ENCODE measurements at places on chromosomes 16 and 17. TPM values are rescaled to one million over a fixed set of nuclear protein-coding genes. Genes with fewer than 3 reads are reported as not detected.

BRICD5 gene
- 5.2 TPM for total RNA-seq

CCDC47 gene
- total RNA-seq: 86.4 TPM

DNA sequence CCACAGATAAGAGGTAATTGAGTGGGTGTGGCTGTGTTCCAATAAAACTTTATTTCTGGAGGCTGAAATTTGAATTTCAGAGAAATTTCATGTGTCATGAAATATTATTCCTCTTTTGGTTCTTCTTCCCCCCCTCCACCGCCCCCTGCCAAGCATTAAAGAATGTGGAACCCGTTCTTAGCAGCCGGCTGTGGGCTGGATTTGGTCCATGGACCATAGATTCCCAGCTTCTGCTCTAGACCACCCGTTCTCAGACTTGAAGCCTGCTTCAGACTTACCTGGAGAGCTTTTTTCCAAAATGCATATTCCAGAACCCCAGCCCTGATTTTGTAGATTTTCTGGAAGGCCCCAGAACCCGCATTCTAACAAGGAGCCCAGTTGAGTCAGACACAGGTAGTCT is 15.1 kb upstream of the LASP1NB start:
- peaks cover 44% of the 10 kb centered on the region for H3K36me3 ChIP-seq
- H3K27ac ChIP-seq: no peak overlapping the region
- no peak for DNase-seq
- no peak overlapping the region for H3K4me3 ChIP-seq
- H3K27me3 ChIP-seq: no peaks in the 10 kb centered on the region

DNA sequence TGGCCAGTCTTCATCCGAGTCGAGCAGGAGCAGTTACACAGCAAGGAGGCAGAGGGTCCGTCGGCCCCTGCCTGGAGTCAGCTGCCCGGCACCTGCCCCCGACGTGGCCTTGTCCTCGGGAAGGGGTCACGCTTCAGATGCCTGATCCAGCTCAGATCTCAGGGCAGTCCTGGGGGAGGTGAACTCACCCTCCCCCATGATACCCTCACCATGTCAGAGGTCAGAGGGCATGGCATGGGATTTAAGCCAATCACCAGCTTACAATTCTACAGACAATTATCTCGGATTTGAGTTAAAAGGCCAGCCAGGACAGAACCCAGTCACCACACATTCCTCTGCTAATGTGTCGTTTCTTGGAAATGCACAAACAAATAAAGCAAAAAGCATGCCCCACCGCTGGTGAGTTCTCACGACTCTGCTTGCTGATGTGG is 211.3 kb downstream of the FOXL1 start:
- no peak overlapping the region for H3K27ac ChIP-seq
- H3K27me3 ChIP-seq: no peaks in the 10 kb centered on the region
- no peaks in the 10 kb centered on the region for H3K36me3 ChIP-seq

GRCh38 chr16:10827691-10828341 is 9.2 kb upstream of the TVP23A start:
- peaks cover 19% of the 10 kb centered on the region for H3K4me1 ChIP-seq
- DNase-seq: peak; percentile 93
- peak overlapping the region; percentile 89 for H3K27ac ChIP-seq
- no peaks in the 10 kb centered on the region for H3K36me3 ChIP-seq
- H3K27me3 ChIP-seq: no peaks in the 10 kb centered on the region

All from MCF 10A (cell line).